IPS DF 19.7 (cell line): ENCODE measurements at places on chromosomes 7 and 10.

DNA sequence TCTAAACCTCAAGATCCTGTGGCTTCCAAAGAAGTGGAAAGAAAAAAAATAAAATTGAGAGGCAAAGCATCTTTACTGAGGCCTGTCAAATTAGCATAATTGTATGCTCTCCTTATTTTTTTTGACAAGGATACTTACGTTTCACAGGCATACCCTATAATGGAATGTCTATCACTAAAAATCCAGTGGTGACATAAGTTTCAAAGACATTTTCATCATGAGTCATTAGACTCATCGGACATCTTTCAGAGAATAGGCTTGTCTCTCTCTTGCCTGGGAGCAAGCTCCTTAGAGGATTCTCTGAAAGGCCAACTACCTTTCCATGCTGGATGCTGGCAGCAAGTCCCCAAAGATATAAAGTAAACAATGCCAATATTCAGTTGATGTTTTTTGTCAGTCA lies 380.7 kb upstream of the STEAP1 start:
- no peak for DNase-seq

- no peak for DNase-seq
Measured at GRCh38 chr7:26550492-26550891, 258.8 kb downstream of the SNX10 start.

DNA sequence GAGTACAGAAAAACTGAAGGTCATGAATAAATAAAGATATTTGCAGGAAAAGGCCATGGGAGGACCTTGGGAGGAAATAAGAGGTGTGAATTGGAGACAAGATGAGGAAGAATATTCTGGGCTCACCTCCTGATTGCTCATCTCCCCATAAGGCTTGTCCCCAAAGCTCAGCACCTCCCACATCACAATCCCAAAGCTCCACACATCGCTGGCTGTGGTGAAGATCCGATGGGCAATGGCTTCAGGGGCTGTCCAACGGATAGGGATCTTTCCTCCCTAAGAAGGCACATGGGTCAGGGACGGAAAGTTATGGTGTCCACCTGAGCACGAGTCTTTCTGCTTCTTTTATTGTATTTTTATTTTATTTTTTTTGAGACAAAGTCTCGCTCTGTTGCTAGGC lies 12.9 kb downstream of the ZYX start:
- no peak for DNase-seq

GRCh38 chr7:133234961-133235875 lies 17.7 kb upstream of the EXOC4 start:
- no peak for DNase-seq

DNA sequence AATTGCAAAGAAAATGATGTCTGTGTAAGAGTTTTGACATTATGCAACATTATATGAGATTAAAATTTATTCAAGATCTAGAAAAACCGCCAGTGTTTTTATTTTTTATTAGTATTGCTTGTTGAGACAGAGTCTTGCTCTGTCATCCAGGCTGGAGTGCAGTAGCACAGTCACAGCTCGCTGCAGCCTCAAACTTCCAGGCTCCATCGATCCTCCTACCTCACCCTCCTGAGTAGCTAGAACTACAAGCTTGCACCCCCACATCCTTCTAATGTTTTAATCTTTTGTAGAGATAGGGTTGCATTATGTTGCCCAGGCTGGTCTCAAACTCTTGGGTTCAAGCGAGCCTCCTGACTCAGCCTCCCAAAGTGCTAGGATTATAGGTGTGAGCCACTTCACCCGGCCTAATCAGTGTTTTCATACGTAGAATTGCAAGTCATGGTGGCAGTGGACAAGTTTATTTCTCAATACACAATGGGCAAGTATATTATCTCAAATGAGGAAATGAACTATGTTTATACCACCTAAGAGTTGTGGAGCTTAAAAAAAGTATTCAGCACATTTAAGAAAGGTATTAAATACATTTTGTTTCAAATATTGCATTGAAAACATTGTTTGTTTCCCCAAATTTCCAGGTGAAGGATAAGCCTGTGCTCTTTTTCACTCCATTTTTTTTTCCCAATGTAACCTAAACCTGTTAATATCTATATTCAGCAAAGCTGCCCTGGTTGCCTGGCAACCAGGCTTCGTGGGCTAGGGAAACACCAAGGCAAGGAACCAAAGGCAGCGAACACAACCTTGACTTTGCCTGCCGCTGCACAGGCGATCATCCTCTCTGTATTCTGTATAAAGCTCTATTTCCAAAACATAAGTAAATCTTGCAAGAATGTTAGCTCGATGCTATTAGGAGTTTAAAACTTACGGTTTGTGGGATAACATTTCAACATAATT lies 163.9 kb downstream of the CACNB2 start:
- no peak for DNase-seq

DNA sequence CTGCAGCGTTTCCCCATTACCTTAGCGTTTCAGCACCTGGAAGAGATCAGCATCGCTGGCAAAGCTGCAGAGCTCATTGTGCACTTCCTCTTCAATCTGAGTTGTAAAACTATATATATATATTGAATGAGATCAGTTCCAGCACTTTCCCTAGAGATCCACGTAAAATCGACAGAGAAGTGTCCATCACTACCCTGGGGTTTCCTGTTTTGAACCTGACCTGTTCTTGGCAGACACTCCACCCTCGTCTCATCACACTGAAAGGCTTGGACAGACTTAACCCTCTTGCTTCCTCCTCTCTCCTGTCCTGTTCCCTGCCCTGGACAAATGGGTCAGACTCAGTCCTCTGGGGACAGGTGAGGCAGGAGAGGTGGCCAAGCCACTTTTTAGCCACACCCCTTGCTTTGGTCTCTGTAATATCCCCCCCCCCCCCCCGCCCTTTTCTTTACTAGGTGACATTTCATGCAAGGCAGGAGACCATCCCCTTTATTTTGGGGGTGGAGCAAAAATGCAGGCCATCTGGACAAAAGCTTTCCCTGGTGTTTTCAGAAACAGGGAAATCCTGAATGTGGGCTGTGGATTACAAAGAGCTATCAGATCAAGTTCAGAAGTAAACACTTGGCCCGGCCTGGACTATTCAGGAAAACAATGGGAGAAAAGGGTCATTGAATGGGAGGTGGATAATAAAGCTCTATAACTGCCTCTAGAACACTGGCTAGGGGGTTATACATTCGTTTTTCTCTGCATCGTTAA lies 83.7 kb upstream of the KDM7A start:
- DNase-seq, result no peak

DNA sequence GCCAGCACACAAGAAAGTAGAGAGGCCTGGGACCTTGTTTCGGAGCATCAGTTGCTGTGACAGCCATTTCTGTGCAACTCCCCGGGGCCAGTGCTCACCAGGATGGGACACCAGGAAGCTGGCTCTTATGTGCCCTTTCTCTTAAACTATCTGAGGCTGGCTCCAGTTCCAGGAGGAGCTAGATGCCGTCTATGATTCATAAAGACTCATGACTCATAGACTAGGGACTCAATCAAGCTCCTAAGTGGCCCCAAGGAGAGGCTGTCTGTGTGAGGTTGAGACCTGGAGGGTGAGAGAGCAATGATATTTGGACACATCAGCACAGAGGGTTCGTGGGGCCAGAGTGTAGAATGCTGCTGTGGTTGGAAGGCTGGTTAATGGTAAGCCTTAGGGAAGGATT lies 580.1 kb downstream of the CCSER2 start:
- no peak for DNase-seq

- DNase-seq, result no peak
Measured at GRCh38 chr7:142188154-142188553, 69.7 kb downstream of the PRSS58 start.

GRCh38 chr10:70479626-70480238 lies 1.2 kb downstream of the PALD1 start:
- DNase-seq, result no peak

GRCh38 chr7:41459623-41460261 lies 243.1 kb downstream of the INHBA start:
- no peak for DNase-seq

DNA sequence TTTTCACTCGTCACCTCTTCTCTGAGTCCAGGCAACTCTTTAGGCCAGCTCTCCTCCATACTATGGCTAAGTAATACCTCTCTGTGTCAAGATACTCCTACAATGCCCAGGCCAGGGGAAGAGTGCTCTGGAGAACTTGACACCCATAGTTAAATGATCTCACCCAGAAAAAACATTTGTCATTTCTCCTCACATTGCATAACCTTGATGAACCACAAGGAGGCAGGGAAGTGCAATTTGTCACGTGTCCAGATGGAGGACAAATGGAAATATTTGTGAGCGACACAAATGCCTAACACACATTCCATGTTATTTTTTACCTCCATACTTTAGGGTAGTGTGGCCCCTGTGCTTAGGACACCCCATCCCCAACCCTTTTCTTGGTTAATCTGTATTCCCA lies 78.3 kb downstream of the HTR7 start:
- peak; percentile 23 for DNase-seq

- DNase-seq, result no peak
Measured at GRCh38 chr7:435630-436366, 83.8 kb downstream of the PDGFA start.

GRCh38 chr10:46094931-46095750 lies 49.1 kb upstream of the MSMB start:
- no peak for DNase-seq

DNA sequence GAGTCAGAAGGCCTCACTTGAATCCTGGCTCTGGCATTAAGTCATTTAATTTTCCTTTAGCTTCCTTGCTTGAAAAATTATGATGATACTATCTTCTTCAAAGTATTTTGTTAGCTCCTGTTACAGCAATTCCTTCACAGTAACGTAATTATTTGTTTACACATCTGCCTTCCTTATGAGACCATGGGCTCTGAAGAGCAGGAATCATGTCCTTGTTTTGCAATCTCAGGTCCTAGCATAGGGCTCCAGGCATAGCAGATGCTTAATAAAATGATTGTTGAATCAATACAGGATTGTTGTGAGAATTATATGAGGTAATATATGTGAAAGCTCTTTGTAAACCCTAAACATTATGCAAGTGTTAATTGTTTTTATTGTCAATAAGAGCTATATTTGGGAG lies 25.5 kb downstream of the KLHDC10 start:
- no peak for DNase-seq

GRCh38 chr7:1696671-1697498 lies 26.8 kb downstream of the ELFN1 start:
- no peak for DNase-seq

DNA sequence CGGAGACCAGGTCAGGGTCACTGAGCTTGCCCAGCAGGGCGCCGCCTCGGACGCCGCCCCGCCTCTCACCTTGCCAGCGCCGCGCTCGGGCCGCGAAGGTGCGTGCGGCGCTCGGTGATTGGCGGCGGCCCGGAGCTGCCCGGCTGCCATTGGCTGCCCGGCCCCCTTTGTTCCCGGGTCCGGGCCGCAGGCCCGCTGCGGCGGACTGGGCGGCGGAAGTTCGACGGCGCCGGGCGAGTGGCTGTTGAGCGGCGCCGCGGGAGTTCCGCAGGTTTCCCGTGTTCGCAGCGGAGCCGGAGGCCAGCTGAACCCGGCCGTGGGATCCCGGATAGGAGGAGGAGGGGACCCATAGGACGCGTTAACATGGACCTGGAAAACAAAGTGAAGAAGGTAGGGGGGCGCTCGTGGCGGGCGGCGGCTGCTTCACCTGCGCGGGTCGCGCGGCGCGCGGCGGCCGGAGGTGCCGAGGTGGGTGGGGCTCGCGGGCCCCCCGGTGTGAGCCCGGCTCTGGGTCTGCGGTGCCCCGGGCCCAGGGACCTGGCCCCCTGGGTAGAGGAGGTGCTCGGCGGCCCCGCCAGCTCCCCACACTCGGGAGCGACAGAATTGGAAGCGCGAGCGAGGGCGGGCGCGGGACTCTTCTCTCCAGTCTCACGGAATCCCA lies at the start of gene TES:
Gene TES (plus strand): TSS at position 195 of the 661 bp plus-strand sequence. CDS start 169 bp downstream, at position 364.
- peak; percentile 45 for DNase-seq

DNA sequence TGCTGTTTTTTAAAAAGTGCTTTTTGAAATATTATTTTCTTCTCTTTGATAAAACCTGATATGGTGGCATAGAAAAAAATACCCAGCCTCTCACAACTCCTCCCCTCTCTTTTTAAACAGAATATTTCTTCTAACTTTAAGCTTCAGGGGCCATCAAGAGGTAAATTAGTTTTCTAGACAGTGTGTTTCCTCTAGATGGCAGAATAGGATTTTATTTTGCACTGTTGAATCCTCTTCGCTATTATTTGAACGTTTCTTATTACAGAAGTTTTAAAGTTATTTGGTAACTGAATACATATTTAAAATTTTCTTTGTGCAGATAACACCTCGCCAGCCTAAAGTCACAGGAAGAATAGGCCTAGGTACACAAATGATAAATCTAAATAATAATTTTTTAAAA lies 30.3 kb downstream of the ARL5B start:
- DNase-seq, result no peak

GRCh38 chr7:126957443-126957842 lies 295.3 kb downstream of the GRM8 start:
- no peak for DNase-seq

- peak; percentile 28 for DNase-seq
Measured at GRCh38 chr7:84637568-84638338, 443.2 kb upstream of the SEMA3A start.

DNA sequence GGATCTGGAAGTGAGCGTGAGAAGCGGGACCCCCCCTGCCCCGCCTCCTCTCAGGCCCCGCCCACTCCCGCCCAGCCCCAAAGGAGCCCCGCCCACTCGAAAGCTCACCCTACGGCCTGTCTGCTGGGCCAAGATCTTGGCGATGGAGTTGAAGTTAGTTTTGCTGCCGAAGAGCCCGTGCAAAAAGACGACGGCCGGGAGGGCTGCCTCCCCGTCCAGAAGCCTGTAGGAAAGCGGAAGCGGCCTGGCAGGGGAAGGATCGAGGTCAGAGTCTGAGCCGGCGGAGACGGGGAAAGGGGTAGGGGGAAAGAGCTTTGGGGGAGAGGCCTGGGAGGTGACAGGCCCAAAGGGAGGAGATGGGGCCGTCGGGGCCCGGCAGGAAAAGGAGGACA lies 386 bp downstream of the ABHD11 start:
- DNase-seq, result no peak

DNA sequence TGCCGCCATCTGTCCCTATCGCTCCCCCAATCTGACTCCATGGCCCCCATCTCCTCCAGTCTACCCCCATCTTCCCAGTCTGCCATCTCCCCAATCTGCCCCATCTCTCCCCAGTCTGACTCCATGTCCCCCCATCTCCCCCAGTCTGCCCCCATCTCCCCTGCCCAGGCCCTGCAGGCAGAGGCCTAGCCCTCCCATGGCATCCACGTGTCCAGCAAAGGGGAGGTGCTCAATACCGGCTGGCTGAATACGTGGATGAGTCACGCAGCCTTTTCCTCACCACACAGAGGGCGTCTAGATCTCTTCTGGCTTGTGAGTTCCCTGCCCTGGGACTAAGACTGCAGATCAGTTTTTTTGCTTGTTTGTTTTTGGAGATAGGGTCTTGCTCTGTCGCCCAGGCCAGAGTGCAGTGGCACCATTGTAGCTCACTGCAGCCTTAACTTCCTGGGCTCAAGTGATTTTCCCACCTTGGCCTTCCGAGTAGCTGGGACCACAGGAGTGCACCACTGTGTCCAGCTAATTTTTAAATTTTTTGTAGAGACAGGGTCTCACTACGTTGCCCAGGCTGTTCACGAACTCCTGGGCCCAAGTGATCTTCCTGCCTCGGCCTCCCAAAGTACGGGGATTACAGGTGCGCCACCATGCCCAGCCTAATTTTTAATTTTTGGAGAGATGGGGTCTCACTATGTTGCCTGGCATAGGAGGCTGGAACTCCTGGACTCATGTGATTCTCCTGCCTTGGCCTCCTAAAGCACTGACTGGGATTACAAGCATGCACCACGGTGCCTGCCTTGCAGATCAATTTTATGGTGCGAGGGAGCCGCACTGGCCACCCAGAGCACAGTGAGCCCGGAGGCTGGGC lies 15.3 kb upstream of the GPR146 start:
- DNase-seq, result no peak
